ENCODE measurements at places on chromosomes 7 and 10.
A peak's percentile ranks its signal among the peaks of the same experiment; 100 is the strongest.

GRCh38 chr7:80183900-80184685 is 49.5 kb downstream of the GNAI1 start:
- no peak for DNase-seq

DNA sequence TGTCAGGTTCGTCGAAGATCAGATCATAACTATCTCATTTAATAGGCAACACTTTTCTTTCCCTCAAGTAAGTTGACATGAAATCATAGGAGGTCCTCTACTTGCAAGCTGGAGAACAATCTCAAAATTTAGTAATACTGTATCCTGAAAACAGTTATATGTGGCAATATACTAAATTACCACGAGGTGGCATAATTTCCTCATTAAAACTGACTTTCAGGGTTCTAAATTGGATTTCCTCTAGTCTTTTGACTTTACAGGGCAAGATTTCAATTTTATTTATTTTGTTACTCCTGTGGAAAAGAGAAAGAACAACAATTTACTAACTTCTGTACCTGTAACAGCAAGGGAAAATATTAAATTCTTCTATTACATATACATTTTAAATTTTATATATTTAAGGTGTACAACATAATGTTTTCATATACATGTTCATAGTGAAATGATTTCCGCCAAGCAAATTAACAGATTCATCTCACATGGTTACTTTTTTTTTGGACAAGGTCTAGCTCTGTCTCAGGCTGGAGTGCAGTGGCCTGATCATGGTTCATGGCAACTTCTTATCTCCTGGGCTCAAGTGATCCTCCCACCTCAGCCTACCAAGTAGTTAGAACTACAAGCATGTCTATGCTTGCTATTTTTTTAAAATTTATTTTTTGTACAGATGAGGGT is 53.4 kb upstream of the CYP2C18 start:
- DNase-seq: no peak

GRCh38 chr10:102115775-102116174 is 4.4 kb downstream of the LDB1 start:
- DNase-seq: no peak

GRCh38 chr7:6533893-6534495 is 17.3 kb downstream of the GRID2IP start:
- no peak for DNase-seq

GRCh38 chr10:13453896-13454295 is 74.9 kb downstream of the BEND7 start:
- no peak for DNase-seq

DNA sequence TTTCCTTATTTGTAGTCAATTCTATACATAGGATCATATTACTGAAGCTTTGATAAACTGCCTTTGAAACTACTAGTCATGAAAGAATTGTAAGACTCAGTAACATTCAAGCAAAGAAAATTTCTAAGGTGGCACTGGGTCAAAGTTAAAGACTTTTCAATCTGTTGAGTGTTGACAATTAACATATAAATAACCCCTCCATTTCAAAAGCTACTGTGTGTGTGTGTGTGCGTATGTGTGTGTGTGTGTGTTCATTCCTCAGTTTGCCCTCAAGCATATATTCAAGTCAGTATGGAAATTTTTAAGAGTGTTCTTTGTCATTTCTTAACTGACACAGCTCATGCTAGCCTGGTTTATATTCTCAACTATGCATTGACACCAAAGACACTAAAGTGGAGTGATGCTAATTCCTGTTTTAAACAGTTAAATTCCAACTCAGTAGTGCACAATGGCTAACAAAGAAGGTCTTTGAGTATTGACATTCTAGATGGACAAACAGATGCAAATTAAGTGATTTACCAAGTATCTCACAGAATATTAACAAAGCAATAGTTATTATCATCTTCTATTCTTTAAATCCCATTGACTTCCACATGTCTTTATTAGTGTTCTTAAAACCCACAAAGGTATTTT is 314.8 kb upstream of the GRM3 start:
- no peak for DNase-seq

GRCh38 chr7:122413339-122413738 is 108.8 kb upstream of the FEZF1 start:
- peak; percentile 90 for DNase-seq

DNA sequence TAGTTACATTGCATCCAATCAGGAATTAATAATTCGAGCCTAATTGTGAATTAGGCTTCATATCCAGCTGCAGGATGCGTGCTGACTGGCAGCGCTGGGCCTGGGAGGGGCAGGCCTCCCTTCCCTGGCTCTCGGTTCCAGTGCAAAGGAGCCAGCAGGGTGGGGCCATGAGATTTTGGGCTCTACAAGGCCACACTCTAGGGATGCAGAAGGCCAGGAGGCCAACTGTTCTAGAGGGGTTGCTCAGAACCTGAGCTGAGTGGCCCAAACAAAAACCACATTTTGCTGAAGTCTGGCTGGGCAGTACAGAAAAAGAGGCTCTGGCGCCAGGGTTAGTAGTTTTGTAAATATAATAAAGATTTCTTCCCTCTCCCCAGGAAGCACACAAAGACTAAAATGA is 72.3 kb downstream of the CLEC2L start:
- no peak for DNase-seq

GRCh38 chr10:6445671-6446316 is 134.3 kb downstream of the PRKCQ start:
- DNase-seq: no peak

Data from NCI-H187 treated with DMSO at 0.1 percent for 48 hours (cell line).